ENCODE measurements at places on chromosomes 3 and 15. TPM values are rescaled to one million over a fixed set of nuclear protein-coding genes. Genes with fewer than 3 reads are reported as not detected.

DNA sequence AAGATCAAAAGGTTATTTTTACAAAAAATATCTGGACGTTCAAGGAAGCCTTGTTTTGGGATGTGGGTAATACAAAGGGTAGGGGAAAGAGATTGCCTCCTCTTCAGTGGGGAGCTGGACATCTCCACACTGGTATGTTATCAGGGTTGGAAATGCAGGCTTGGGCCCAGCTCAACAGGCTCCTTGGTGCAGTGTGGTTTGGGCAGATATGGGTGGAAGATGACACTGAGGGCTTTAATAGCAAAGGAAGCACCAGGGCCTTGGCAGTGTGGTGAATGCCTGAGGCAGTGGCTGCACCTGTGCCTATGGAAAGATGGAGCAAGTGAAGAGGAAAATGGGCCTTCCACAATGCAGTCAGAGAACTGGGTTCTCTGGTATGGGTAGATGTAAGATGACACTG, 11.2 kb upstream of the MED12L start:
- peaks cover 5% of the 10 kb centered on the region for H3K27me3 ChIP-seq
- H3K4me3 ChIP-seq = no peak overlapping the region
- no peak overlapping the region for H3K27ac ChIP-seq

- H3K27ac ChIP-seq = peak overlapping the region; percentile 91
- no peaks in the 10 kb centered on the region for H3K27me3 ChIP-seq
- DNase-seq = peak; percentile 86
- peaks cover 4% of the 10 kb centered on the region for H3K36me3 ChIP-seq
These were observed 752 bp downstream of the C15orf39 start for GRCh38 chr15:75202251-75203016.

Gene MOBP
- not detected for total RNA-seq

Gene PROS1
- total RNA-seq = 0.81 TPM

Gene WDR93
- not detected for total RNA-seq
